ENCODE measurements at places on chromosomes 7 and 10. TPM values are rescaled to one million over a fixed set of nuclear protein-coding genes. Genes with fewer than 3 reads are reported as not detected.
A peak's percentile ranks its signal among the peaks of the same experiment; 100 is the strongest.

DNA sequence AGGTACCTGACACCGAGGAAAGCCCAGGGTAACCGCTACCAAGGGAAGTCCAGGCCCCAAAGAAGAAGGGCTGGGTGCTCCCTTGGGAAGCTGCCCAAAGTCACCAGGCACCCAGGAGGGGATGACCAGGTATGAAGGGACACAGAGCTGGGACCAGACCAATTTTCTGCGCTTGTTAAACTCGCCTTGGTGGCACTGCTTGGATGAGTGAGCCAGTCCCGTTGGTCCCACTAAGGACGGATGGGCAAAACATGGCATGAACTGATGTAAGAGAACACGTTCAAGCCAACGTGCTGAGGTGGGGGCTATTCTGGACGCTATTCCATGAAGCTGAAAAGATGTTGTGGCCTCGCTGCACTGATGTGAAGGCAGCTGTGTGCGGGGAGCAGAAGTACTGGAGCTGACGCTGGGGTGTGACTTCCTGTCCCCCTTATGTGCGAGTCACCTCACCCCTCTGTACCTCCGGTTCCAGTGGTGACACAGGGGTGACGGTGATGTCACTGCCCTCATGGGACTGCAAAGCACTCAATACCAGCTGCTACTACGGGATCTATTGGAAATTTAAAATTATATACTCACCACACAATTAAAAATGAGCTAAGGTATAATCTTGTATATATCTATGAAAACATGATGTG lies 73.6 kb downstream of the COBL start:
- no peak for DNase-seq

- DNase-seq: no peak
Observed at GRCh38 chr10:77421591-77421990, 216.0 kb downstream of the KCNMA1 start.

PRF1 gene
- 0.90 TPM for total RNA-seq

DNA sequence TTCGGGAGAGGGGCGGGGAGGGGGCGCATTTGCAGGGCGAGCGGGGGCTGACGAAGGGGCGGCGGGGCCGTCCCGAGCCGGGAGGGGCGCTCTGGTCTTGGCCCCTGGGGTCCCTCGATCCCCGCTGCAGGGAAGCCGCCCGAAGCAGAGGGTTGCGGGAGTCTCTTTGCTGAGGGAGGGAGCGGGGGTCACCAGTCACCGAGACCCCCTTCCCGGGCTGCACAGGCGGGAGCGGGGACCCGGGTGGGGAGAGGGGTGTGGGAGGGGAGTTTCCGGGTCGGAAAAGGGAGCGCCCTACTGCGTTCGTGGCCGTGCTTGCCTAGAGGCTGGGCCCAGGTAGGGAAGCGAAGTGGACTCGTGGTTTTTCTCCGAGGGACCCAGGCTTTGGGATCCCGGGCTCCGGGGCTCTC lies 422 bp downstream of the AP1S1 start:
- DNase-seq: no peak

CYP26C1 gene
- total RNA-seq: not detected

FBXW4 gene
- total RNA-seq: 47.2 TPM

DNA sequence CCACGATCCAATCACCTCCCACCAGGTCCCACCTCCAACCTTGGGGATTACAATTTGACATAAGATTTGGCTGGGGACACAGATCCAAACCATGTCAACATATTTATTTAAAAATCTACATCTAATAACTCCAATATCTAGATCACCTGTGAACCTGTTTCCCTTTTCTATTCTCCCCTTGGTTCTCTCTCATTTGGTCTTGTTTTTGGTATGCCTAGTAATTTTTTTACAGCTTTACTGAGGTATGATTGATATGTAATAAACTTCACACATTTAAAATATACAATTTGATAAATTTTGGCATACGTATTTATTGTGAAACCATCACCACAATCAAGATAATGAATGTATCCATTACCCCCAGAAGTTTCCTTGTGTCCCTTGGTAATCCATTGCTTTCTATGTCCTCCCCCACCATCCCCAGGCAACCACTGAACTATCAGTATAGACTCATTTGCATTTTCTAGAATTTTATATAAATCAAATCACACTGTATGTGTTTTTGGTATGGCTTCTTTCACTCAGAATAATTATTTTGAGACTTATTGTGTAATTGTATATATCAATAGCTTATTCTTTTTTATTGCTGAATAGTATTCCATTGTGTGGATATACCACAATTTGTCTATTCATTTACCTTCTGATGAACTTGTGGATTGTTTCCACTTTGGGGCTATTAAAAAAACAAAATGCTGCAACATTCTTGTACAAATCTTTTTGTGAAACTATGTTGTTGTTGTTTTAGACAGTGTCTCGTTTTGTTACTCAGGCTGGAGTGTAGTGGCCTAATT lies 45.2 kb upstream of the NUB1 start:
- no peak for DNase-seq

TYW1B gene
- total RNA-seq: 4.9 TPM

GRCh38 chr7:41787651-41788350 lies 84.9 kb upstream of the INHBA start:
- DNase-seq: no peak

ADAM22 gene
- total RNA-seq: 32.5 TPM

DNA sequence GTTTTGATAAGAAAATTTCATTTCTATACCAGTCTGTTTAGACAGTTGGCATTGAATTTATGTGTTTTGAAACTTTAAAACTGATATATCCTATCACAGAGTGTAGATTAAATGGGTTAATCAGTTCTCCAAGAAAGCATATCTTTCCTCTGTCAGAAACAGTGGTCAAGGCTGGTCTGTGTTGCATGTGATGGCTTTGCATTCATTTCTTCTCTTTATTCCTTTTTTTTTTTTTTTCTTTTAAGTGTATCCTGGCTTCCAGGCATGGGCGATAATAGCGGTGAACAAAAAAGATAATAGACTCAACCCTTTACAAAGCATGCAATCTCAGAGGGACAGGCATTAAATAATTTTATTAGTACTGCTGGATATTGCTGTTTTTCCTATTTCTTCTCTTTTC lies 136.6 kb downstream of the LRRC4 start:
- no peak for DNase-seq

DNA sequence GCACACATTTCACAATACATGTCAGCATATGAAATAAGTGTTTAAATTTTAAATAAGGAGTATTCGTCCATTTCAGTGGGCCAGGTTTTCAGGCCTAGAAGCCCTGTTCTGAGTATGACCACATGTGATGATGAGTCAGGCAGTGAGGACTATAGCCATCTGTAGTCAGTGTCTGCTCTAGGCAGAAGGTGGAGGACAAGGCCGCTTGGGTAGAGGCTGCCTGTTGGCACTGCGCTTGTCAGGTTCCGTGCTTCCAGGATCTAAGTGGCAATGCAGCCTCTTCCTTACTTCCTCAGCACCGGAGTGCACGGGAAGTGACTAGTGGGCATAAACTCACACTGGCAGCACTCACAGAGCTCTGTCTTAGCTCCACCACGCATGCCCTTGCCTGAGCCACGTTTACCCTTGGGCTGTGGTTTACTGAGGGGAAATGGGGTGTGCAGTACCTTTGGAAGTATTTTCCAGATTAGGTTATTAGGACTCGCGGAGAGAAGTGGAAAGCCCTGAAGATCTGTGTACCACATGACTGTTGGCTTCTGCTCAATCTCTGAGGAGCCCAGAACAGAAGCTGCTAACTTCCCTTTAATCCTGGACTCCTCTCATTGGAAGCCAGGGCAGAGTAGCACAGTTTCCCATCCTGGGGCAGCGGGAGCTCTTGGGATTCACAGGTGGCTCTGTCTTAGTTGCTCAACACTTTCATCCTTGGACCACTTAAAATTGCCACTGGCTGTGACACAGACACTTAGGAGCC lies 87.5 kb upstream of the GJD4 start:
- no peak for DNase-seq

FAM241B gene
- total RNA-seq: not detected

DNA sequence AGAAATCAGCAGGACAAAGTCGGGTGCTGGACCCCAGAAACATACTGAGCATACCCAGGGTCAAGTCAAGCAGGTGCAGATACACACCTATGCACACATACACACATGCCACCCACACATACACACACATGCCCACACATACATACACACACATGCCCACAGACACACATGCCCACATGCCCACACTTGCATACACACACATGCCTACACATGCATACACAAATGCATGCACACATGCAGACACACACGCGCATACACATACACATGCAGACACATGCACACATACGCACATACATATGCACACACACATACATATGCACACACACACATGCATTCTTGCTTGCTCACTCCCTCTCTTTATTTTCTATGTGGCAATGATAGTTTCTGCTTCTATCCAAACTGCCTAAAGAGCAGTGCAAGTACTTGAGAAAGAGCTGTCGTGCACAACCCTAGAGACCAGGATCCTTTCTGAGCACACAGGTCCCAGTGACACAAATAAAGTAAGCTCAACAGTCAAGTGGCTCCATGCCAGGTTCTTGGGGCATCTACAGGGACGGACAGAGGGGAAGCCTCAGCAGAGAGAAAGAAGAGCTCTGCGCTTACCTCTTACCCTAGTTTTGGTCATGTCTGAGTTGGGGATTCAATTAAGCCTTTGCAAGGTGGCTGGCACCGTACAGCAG lies 83.7 kb downstream of the EBF3 start:
- no peak for DNase-seq

DNA sequence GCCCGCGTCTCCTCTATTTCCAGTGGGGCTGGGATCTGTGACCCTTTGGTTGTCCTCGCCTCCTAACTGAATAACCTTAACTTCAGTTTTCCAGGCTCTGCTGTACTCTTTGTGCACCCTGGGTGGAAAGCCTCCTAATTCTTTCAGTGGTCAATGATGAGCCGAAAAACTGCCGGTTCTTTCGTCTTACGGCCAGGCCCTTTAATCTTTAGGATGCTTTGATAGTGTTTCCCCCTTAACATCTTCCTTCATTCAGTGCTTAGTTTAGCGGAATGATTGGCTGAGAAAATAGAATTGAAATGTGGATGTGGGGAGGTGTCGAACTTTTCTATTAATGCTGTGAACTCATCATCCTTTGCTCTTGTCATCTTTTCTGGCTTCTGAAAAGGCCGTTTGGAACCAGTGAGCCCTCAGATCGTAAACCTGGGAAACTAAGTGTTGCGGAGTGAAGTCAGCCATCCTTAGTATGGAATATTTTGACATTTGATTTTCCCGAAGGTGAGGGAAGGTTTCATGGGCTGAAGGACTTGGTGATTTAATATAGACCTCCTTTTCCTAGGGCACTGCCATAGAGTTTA lies 847 bp downstream of the GARS1 start:
- DNase-seq: peak; percentile 3

GRCh38 chr10:89371987-89372386 lies 5.9 kb upstream of the IFIT1B start:
- no peak for DNase-seq

DNA sequence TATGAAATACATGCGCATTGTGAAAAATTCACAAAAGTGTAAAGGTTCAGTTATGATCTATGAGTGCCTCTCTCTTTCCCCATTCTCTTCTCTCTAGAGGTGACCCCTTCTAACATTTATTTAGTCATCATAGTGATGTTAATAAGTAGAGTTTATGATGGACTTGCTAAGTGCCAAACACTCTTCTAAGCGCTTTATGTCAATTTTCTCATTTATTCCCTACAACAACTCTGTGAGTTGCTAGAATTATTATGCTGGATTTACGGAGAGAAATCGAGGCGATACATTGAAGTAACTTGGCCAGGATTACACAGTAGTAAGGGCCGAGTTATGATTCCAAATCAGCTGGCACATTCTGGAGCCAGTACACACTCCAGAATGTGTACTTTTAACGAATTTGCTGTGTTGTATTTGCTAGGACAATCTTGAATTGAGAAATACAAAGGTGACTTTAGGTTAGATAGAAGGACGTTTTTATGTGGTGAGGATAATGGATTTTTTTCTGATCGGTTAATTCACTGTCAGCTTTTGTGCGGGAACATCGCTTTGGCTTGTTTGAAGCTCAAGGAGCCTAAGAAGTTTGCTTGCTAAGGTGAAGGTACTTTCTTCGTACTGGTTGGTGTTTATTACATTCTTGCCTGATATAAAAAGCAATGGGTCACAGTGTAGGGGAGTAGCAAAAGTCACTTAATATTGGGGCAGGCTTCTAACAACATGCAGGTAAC lies 1.4 kb downstream of the ATRNL1 start:
- DNase-seq: no peak
